ENCODE measurements at places on chromosomes 5 and 9.

DNA sequence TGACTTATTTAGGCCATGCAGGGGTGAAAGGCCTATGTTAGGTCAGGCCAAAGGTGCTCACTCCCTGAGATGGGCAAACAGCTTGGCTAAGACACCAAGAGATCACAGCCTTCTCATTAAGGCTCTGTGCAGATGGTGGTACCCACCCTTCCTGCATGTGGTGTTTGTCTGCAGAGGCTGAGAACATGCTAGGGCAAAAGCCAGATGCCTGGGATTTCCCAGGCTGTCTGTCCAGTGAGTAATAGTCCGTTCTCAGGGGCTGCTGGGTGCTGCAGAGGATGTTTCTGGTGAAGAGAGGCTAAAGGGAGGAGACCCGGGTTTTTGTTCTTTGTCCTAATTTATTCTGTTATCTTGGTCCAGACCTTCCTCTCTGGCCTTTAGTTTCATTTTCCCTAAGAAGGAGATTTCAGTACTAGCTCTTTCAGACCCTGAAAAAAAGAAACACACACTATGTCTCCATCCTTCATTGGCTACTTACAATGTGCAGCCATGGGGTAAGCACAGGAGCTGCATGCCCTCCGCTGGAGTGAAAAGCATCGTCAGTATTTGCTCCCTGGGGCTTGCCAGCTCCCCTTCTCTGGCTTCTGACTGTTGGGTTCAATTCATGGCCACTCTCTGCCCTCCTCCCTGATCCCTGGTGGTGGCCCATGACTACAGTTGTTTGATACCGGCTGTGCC, 23.4 kb upstream of the GLRA1 start:
- no peak for DNase-seq

GRCh38 chr9:128643519-128644300, 12.9 kb downstream of the DYNC2I2 start:
- peak; percentile 48 for DNase-seq

- DNase-seq, result no peak
Measured at GRCh38 chr5:154164249-154164581, 26.3 kb upstream of the GALNT10 start.

GRCh38 chr5:124317451-124317850, 429.0 kb downstream of the ZNF608 start:
- no peak for DNase-seq
